ENCODE measurements at places on chromosomes 11 and 22. TPM values are rescaled to one million over a fixed set of nuclear protein-coding genes. Genes with fewer than 3 reads are reported as not detected.

MPPED1 gene
- total RNA-seq = not detected

ARHGAP8 gene
- total RNA-seq = not detected

GLB1L2 gene
- 21.7 TPM for total RNA-seq

DNA sequence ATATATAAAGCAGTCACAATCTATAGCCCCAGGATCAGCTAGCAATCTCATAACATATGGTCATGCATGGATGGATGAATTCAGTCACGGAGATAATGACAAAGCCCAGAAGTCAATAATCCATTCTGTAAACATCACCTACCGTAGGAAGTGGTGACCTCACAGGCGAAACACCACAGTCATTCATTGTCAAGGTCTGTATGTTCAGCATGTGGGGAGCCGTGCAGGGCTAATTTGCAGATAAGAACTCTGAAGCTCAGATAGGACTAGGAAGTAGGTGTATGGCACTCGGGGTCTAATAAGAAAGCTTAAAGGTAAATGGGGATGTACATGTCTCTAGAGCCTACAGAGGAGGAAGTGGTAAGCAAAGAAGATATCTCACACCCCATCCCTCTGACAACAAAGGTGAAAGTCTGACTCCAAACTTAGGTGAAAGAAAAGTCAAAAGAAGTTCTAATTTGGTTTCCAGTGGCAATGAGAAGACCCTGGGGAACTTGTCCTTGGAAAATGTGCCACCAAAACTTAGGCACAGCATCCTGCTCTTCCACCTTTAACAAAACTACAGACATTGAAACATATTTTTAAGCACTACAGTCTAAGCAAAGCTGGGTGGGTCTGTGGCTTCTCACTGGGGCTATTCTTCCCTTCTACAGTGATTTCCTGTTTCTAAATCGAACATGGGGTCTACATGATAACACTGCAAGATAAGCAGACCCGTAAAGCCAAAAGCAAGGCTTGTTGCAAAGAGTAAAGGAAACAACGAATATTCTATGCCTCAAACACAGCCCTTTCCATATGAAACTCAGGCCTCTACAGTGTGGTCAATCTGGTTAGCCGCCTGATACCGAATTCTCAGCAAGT lies 5.2 kb downstream of the CRTAM start:
- DNase-seq = no peak

DNA sequence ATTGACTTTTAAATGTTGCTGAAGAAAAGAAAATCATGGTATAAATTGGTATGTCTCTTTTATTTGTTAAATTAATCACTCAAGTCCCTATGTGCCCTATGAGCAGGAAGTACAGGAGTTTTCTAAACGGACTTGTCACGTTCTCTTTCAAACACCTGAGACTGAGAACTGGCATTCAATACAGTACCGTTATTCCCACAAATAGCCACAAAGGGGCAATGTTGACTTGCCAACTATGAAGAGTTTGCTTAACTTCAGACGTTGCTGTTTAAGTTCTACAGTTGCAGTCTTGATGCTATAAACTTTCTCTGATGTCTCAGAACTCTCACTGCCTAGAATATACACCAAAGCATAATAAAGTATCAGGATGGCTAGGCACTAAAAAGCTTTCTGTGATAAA lies 7.6 kb downstream of the OR56A1 start:
- peak; percentile 40 for DNase-seq

GRCh38 chr11:35376613-35377012 lies 42.7 kb downstream of the SLC1A2 start:
- no peak for DNase-seq

DNA sequence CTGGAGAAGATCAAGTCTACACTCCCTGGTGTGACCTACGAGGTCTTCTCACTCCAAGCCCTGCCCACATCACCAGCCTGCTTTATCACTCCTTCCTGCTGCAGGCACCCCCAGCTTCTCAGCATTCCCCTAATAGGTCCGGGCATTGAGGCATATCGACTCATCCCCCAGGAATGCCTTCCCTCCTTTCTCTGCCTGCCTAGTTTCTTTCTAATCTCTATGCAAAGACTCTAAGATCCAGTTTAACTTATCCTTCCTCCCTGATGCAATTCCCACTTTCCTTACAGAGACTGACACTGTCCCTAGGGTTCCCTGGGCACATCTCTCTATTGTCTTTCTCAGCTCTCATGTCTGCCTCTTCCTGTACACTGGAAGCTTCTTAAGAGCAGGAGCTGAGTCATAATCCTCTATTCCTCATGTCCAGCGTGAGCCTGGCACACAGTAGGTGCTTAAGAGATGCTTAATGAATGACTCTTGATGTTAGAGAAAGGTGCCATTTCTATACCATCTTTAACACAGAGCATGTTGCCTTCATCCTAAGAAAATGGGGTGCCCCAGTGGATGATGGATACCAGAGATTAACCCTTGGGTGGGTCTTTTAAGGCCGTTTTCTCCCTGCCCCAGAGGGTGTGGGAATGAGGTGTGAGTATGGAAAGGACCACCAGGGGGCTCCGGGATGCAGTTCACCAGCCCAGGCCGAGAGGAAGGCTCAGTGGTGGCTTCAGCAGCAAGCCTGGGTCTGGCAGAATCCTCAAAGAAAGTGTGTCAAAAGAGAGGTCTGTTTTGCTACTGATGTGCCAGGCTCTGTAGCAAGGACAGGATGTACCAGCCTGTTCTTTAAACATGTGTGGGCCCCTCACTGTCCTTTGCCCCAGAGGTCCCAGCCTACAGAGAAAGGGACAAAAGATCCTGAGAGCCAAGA lies 34.7 kb downstream of the PARVA start:
- DNase-seq = peak; percentile 89

DNA sequence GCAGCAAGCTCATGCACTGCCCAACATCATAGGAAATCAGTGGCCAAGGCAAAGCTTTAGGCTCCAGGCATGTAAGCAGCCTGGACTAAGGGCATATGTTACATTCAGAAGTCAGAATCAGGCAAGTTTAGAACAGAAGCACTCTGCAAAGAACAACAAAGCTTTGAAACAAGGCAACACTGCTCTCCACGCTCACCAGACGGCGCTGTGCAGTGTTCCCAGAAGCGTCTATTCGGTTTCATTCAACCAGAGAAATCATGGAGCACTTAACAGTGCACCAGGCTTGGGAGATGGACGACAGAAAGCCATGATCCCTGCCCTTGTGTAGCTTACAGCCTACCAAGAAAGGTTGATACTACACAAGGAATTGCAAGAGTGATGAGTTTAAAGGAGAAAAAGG lies 555.8 kb downstream of the BUD13 start:
- DNase-seq = peak; percentile 45

- DNase-seq = no peak
These were observed 26.2 kb downstream of the PPFIA1 start for GRCh38 chr11:70296681-70297080.

- no peak for DNase-seq
These were observed 320.5 kb downstream of the MIAT start for GRCh38 chr22:26977741-26978376.

DNA sequence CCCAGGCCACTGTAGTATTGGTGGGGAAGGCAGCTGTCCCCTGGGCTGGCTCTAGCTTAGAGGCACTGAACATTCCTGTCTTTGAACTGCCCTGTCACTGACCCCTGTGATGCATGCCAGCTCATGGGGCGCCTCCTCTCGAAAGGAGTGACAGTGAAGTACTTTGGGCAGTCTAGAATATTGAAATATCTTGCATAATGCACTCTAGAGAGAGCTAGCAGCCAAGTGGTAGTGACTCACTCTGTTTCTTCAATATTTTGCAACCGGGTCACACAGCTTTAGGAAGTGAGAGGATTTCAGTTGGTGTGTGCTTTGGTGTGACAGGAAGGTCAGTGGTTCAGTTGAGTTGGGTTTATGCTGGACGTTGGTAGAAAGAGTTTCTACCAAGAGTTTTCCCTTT lies 35.5 kb upstream of the ST14 start:
- peak; percentile 18 for DNase-seq

Data from A673 (cell line).